ENCODE measurements at places on chromosomes 1 and 21.

- DNase-seq, result no peak
Measured at GRCh38 chr1:245510144-245510543, 355.4 kb downstream of the KIF26B start.

GRCh38 chr1:48676822-48677221, 99.9 kb downstream of the BEND5 start:
- no peak for DNase-seq

DNA sequence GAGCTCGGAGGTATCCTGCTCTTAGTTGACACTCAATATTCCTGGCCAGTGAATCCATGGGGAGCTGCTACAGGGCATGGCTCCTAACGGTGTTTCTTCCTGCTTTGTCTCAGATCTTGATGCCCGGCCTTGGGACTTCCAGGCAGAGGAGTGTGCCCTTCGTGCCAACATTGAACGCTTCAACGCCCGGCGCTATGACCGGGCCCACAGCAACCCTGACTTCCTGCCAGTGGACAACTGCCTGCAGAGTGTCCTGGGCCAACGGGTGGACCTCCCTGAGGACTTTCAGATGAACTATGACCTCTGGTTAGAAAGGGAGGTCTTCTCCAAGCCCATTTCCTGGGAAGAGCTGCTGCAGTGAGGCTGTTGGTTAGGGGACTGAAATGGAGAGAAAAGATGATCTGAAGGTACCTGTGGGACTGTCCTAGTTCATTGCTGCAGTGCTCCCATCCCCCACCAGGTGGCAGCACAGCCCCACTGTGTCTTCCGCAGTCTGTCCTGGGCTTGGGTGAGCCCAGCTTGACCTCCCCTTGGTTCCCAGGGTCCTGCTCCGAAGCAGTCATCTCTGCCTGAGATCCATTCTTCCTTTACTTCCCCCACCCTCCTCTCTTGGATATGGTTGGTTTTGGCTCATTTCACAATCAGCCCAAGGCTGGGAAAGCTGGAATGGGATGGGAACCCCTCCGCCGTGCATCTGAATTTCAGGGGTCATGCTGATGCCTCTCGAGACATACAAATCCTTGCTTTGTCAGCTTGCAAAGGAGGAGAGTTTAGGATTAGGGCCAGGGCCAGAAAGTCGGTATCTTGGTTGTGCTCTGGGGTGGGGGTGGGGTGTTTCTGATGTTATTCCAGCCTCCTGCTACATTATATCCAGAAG, 16.7 kb downstream of the ALX3 start:
- peak; percentile 64 for DNase-seq

DNA sequence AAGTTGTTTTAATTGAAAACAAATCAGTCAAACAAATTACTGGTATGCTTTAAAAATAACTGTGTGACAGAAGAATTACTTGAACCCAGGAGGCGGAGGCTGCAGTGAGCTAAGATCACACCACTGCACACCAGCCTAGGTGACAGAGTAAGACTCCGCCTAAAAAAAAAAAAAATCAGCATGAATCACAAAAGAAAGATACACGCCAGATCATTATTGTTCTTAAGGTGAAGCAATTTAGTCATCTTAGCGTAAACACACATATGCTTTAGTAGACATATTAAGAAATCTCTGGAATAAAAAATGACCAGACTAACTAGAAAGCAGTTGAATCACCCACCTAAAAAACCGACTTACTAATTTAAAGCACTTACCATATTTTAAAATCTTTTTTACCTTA, 20.2 kb downstream of the RERE start:
- no peak for DNase-seq

DNA sequence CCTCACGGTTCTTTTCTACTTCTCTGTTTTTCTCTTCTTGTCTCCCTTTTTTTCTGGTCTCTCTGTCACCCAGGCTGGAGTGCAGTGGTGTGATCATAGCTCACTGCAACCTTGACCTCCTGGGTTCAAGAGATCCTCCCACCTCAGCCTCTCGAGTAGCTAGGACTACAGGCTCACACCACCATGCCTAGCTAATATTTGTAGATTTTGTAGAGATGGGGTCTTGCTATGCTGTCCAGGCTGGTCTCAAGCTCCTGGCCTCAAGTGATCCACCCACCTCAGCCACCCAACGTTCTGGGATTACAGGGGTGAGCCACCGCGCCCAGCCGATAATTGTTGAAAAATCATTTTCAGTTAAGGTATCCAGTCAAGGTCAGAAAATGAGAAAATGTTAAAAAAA, 25.9 kb upstream of the LGALS8 start:
- no peak for DNase-seq

DNA sequence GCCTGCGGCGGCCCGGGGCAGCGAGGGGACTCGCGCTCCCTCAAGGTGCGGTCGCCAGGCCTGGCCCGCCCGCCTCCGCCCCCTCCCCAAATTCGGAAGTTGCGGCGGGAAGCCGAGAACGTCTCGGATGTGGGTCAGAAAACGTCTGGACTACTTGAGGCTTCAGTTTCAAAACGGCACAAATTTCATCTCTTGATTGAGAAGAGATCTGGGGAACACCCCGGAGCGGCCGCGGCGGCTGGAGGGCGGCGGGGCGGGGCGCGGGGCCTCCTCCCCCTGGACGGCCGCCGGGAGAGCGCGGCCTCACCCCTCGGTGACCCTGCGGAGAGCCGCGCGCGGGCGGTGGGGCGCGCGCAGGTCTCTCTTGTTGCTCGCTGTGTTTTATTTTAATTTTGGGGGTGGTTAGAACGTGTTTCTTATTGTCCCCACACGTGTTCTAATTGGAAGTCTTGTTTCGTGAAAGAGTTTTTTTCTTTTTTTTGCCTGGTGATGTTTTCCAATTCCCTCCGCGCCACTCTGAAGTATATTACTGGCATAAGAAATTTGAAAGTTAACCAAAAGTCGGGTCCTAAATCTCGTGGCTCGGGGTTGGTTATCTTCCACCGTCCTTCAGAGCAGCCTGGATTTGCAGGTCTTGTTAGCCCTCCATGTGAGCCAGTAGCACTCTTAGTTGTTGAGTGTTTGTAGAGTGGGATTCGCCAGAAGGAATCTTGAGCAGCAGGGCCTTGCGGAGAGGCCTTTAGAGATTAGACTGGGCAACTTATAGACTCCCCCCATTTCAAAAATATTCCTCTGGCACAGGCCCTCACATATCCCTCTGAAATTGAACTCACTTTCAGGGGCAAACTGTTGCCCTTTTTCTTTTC, 749 bp downstream of the PCBP3 start:
- no peak for DNase-seq

GRCh38 chr1:50971748-50972305, 1.8 kb downstream of the CDKN2C start:
- no peak for DNase-seq
